Spinal cord (tissue), 10 donors: ENCODE measurements at places on chromosomes 3 and 15. TPM values are rescaled to one million over a fixed set of nuclear protein-coding genes. Genes with fewer than 3 reads are reported as not detected.

GRCh38 chr3:58077596-58078285 lies 69.5 kb downstream of the FLNB start:
- no peak overlapping the region for H3K4me3 ChIP-seq
- H3K27me3 ChIP-seq, result no peaks in the 10 kb centered on the region
- H3K4me1 ChIP-seq, result no peaks in the 10 kb centered on the region
- no peak overlapping the region for H3K27ac ChIP-seq

TMEM108 gene
- 12.5 TPM for total RNA-seq

DNA sequence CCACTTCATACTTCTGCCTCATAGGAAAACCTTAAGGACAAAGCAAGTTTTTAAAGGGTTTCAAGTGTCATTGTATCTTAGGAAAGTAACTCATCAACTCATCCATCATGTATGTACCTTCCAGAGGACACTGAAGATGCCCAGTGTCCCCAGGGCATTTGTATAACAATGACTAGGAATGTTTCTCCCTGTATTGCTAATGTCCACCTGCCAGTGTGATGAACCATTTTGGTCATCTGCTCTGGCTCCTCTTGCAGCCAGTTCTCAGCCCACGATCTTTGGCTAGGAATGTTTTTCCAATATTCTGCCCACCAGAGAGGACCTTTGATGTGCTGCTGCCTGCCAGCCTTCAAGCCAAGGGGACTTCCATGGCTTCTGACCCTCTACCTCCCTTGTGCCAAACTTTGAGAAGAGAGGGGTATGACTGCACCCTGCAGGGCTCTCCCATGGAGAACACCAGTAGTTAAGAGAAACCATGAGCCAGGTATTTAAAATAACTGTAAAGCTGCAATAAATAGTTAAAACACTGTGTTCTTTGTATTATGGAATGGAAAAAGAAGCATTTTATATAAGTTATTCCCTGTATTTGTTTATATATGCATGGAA lies 11.4 kb downstream of the LMOD3 start:
- no peaks in the 10 kb centered on the region for H3K27me3 ChIP-seq
- no peaks in the 10 kb centered on the region for H3K36me3 ChIP-seq
- no peaks in the 10 kb centered on the region for H3K4me1 ChIP-seq
- no peak for DNase-seq

TMEM40 gene
- 0.20 TPM for total RNA-seq

DNA sequence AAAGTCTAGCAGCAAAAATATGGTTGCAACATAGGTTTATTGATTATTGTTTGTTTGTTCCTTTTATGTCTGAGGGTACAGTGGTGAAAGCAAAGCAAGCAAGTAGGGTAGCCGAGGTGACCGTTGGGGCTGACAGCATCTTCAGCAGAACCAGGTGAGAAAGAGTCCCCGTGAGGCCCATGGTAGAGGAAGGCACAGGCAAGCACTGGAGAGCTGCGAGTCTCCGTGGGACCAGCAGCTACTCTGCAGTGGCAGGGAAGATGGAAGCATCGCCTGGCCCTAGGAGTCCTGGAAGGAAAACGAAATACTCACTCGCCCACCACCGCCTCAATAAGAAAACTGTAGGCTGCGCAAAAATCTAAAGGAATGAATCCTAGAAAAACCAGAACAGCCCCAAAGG lies 25.3 kb upstream of the GABRA5 start:
- H3K27me3 ChIP-seq, result peaks cover 3% of the 10 kb centered on the region
- no peak overlapping the region for H3K4me3 ChIP-seq
- no peak overlapping the region for H3K27ac ChIP-seq
- peaks cover 6% of the 10 kb centered on the region for H3K4me1 ChIP-seq

GRCh38 chr3:140922634-140923033 lies 19.0 kb upstream of the SLC25A36 start:
- H3K4me1 ChIP-seq, result no peaks in the 10 kb centered on the region
- DNase-seq, result no peak
- H3K27ac ChIP-seq, result no peak overlapping the region
- H3K36me3 ChIP-seq, result no peaks in the 10 kb centered on the region
- H3K4me3 ChIP-seq, result no peak overlapping the region

HIGD2B gene
- total RNA-seq, result not detected

DISP2 gene
- 7.8 TPM for total RNA-seq
